ENCODE measurements at places on chromosomes 1 and 21. TPM values are rescaled to one million over a fixed set of nuclear protein-coding genes. Genes with fewer than 3 reads are reported as not detected.

USH2A gene
- under 0.01 TPM for total RNA-seq

UBXN10 gene
- 4.0 TPM for total RNA-seq

GRCh38 chr21:45386728-45387371, 18.1 kb upstream of the COL18A1 start:
- no peak for DNase-seq

KCNA10 gene
- not detected for total RNA-seq

EPHA2 gene
- total RNA-seq: 21.0 TPM

AJAP1 gene
- total RNA-seq: 4.6 TPM

PRAMEF33 gene
- not detected for total RNA-seq

CELA2B gene
- total RNA-seq: 1.8 TPM

NUDT4B gene
- 11.9 TPM for total RNA-seq
